Fibroblast of villous mesenchyme (primary cell): ENCODE measurements at places on chromosomes 13 and 19. TPM values are rescaled to one million over a fixed set of nuclear protein-coding genes. Genes with fewer than 3 reads are reported as not detected.

- peak; percentile 30 for DNase-seq
These were observed 6.0 kb downstream of the PEX11G start for GRCh38 chr19:7482584-7483439.

- peak; percentile 84 for DNase-seq
These were observed 81.4 kb upstream of the IRS2 start for GRCh38 chr13:109867766-109868165.

Gene GNA15
- total RNA-seq: under 0.01 and 0.32 TPM in 2 replicates

- peak; percentile 61 for DNase-seq
These were observed 528.7 kb upstream of the KLF12 start for GRCh38 chr13:74662905-74663304.

DNA sequence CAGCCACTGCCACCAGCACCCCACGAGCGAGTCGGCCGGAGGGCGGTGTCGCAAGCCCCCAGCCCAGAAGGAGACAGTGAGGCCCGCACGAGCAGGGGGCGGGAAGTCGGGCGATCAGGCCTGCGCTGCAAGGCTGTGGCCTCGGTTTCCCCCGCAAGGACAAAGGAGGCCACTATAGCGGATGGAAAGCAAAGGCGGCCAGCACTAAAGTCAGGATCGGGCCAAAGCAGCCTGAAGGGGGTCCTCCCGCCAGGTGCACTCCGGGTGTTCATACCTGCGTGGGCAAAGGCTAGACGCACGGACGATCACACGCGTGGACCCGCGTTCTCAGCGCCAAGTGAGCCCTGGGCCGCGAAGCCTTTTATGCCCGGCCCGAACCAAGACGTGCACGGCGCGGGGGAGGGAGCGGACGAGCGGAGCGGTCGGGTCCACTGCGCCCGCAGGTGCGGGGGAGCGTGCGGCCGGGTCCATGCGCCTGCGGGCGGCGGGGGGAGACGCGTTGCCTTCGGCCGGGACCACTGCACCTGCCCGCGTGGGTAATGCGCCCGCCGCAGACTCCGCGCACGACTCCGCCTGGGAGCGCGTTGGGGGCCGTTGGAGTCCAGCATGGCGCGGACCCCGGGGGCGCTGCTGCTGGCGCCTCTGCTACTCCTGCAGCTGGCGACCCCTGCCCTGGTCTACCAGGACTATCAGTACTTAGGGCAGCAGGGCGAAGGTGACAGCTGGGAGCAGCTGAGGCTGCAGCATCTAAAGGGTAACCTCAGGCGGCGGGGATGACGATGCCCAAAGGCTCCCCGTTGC, at the start of the genes PRDX2 and THSD8:
Gene PRDX2 (minus strand): TSS at position 335 of the 801 bp plus-strand sequence. CDS start 539 bp downstream, outside the sequence.
Gene THSD8 (plus strand): TSS at position 604 of the 801 bp plus-strand sequence. CDS start 3 bp downstream, at position 607.
- peak; percentile 68 for DNase-seq

- no peak for DNase-seq
These were observed 100.1 kb upstream of the CLDN10 start for GRCh38 chr13:95452375-95452774.

DNA sequence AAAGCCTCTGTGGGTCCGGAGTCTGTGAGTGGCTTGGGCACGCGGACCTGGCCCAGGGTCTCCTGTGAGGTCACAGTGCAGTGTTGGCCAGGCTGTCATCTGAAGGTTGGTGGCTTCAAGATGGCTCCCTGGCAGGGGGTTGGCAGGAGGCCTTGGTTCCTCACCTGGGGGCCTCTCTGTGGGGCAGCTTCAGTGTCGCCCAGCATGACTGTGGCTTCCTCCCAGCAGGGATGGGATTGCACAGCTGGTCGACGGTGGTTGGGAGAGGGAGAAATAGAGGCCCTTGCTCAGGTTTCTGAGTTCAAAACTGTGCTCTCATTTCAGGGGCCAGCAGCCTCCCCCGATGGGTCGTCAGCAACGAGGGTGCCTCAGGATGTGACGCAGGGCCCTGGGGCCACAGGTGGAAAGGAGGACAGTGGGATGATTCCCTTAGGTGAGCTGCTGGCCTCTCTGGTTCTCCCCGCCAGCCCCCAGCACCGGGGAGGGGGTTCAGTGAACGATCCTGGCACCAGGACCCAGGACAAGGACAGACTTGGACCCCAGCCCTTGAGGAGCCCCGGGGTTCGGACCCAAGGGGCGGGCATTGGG, 17.2 kb downstream of the ZNF444 start:
- no peak for DNase-seq

DNA sequence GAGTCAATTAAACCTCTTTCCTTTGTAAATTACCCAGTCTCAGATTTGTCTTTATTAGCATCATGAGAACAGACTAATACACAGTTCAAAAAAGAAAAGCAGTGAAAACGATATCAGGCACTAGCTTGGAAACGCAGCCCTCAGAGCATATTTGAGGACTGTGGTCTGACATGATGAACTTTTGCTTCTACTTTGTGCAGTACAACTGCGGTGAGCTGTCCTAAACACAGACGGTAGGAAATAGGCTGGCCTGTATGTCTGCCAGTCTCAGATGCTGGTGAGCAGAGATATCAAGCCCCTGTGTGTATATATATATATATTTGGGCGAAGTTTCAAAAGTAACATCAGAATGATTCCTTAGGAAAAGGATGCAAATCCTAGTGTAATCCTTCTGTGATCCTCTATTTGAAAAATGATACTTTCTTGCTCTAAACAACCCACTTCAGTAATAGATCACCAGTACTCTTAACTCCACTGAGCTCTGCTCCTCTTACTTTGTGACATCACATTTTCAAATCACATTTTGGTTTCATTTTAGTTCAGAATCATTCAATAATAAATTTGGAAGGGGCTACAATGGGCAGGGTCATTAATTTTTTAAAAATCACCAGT, 74.4 kb downstream of the TNFRSF19 start:
- DNase-seq: peak; percentile 58

Gene TPTE2
- total RNA-seq: under 0.01 TPM in 1 of 2 replicates, not detected in the other

- no peak for DNase-seq
These were observed 886 bp downstream of the CRLF1 start for GRCh38 chr19:18605546-18606280.

GRCh38 chr19:45739498-45740439, 6.5 kb downstream of the MEIOSIN start:
- DNase-seq: no peak

GRCh38 chr19:2633693-2634075, 68.8 kb downstream of the GNG7 start:
- DNase-seq: no peak

Gene ALOX5AP
- 0.32 and 0.43 TPM in 2 replicates for total RNA-seq

GRCh38 chr19:11692127-11692790, 46.5 kb downstream of the ZNF823 start:
- DNase-seq: no peak

Gene ARL11
- not detected in 2 replicates for total RNA-seq

DNA sequence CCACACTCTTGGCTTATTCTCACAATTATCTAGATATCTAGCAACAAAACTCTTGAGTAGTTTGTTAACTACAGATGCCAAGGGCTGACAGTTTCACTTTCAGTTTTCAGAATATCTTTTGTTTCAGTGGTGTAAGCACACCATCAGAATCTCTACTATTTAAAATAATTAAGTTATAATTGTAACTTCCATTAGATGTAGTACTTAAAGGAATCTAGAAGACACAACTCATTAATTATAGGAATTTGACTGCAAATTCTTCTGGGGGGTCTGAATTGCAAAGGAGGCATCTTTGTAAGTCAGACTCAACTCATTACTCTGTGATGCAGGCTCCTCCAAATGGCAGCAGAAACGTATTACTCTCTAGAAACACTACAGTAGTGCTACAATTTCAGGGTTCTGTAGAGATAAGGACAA, 44.9 kb upstream of the USPL1 start:
- peak; percentile 72 for DNase-seq

- DNase-seq: no peak
These were observed 93.7 kb downstream of the TRPC4 start for GRCh38 chr13:37775871-37776270.

Gene RNF113B
- not detected in 2 replicates for total RNA-seq

Gene CCDC194
- not detected in 2 replicates for total RNA-seq

Gene LENG1
- total RNA-seq: 4.7 and 4.8 TPM in 2 replicates

Gene HSD17B14
- 12.2 and 13.8 TPM in 2 replicates for total RNA-seq

DNA sequence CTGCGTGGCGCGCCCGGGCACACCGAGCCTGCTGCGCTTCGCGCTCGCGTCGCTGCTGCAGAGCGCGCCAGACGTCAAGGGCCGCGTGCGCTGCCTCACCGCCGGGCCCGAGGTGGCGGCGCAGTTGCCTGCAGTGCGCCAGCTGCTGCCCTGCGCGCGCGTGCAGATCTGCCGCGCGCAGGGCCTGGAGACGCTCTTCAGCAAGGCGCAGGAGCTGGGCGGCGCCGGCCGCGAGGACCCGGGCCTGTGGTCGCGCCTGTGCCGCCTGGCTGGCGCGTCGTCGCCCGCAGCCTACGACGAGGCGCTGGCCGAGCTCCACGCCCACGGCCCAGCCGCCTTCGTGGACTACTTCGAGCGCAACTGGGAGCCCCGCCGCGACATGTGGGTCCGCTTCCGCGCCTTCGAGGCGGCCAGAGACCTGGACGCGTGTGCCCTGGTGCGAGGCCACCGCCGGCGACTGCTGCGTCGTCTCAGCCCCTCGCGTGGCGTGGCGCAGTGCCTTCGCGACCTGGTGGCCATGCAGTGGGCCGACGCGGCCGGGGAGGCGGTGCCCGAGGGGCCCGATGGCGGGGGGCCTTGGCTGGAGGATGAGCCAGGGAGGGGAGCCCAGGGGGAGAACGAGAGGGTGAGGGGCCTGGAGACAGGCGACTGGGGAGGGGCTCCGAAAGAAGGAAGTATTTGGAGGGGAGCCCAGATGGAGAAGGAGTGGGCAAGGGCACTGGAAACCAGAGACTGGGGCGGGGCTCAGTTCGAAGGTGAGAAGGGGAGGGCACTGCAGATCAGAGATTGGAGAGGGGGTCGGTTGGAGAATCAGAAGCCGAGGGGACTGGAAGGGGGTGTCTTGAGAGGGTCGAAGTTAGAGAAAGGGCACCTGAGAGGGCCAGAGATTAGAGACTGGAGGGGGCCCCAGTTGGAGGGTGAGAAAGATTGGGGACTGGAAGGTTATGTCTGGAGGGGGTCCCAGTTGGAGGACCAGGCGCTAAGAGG, 24.7 kb downstream of the ZSWIM9 start:
- no peak for DNase-seq

DNA sequence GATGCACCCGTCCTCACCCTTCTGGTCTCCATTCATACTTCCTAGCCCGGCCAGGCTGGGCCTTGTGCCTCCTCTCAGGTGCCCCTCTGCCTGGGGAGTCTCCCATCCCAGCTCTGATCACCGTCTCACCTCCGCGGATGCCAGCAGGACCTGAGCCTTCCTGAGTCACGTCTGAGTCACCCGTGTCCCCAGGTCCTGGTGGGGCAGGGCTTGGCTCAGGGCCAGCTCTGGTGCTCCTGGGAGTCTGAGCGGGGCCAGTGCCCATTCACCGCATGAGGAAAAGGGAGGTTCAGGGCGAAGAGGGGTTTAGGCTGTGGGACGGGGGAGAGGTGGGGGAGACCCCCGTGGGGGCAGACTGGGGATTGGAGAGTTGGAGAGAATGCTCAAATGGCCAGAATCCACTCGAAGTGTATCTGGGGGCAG, 593 bp downstream of the ATP8B3 start:
- peak; percentile 19 for DNase-seq

DNA sequence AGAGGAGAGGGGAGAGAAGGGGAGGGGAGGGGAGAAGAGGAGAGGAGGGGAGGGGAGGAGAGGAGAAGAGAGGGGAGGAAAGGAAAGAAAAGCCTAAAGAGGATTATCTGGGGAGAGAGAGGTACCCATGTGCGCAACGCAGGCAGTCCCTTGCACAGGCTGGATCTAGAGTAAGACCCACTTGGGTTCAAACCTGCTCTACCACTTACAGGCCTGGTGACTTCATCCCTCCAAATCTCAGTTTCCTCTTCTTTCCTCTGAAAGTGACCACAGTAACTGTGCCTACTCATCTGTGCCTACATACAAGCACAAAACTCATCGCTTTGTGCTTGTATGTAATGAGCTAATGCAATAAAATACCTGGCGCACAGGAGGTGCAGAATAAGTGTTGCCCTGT, 732 bp upstream of the MAP1S start:
- DNase-seq: no peak

GRCh38 chr13:104750377-104750776, 1684.2 kb upstream of the SLC10A2 start:
- no peak for DNase-seq

DNA sequence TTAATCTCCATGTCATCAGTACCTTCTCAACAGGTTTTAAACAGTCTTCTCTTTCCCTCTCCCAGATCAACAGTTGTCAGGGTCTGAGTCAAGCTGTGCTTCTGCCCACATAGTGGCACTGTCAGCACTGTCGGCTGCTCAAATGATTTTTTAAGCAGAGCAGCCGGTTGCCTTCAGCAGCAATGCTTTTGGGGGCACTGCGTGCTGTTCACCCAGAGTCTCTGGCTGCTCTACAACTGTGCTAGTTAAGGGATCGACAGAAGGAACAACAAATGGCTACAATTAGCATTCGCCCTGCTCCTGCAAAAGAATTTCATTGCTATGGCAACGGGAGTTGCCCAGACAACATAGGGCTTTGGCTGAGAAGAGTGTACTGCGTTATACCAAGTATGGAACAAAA, 412.9 kb downstream of the DIAPH3 start:
- DNase-seq: peak; percentile 74

Gene KLK15
- not detected in 2 replicates for total RNA-seq

DNA sequence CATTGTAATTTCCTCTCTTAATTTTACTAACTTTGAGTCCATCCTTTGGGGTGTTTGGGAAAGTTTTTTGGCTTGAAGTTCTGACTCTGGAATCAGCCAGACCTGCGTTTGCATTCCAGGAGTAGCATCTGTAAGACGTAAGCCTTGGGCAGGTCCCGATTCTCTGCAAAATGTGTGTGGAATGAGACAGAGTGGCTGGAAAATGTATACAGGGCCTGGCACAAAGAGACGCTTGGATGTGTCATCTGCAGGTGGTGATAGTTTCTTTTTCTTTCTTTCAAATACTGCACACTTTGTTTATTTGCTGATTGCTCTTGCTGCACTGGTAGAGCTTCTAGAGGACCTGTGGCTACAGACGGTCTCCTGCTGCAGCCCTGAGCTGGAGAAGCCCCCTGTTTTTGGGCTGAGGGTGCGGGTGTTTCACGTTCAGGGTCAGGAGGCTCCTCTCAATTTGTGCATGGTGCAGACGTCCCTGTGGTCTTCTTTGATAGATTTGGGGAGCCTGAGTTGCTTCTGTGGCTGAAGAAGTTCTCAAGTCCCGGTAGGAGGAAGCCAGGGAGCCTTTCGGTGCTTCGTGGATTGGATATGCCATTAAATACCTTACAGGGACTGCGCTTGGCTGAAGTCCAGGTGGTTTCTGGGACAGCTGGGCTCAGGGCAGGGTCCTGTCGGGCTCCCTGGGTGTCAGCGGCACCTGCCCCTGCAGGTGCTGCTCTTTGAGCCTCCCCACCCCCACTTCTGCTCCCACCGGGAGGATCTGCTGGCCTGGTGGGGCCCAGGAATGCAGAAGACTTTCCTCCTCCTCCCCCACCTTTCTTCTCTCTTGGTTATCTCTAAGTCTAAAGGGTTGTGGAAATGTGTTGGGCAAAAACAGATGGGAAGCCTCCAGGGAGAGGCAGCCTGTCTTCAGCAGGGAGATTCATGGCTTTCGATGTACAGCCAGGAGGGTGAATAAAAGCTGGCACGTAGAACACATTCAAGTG, 44.0 kb upstream of the GAS6 start:
- DNase-seq: peak; percentile 87

GRCh38 chr13:47800593-47800992, 200.5 kb downstream of the SUCLA2 start:
- no peak for DNase-seq
